NCI-H69 (cell line): ENCODE measurements at places on chromosomes 6 and 20.

- DNase-seq = peak; percentile 16
These were observed 83.7 kb downstream of the STXBP5 start for GRCh38 chr6:147287869-147288271.

GRCh38 chr6:77446249-77446648 is 17.0 kb downstream of the HTR1B start:
- DNase-seq = no peak

- peak; percentile 55 for DNase-seq
These were observed 19.3 kb downstream of the FGD2 start for GRCh38 chr6:37024656-37025337.

DNA sequence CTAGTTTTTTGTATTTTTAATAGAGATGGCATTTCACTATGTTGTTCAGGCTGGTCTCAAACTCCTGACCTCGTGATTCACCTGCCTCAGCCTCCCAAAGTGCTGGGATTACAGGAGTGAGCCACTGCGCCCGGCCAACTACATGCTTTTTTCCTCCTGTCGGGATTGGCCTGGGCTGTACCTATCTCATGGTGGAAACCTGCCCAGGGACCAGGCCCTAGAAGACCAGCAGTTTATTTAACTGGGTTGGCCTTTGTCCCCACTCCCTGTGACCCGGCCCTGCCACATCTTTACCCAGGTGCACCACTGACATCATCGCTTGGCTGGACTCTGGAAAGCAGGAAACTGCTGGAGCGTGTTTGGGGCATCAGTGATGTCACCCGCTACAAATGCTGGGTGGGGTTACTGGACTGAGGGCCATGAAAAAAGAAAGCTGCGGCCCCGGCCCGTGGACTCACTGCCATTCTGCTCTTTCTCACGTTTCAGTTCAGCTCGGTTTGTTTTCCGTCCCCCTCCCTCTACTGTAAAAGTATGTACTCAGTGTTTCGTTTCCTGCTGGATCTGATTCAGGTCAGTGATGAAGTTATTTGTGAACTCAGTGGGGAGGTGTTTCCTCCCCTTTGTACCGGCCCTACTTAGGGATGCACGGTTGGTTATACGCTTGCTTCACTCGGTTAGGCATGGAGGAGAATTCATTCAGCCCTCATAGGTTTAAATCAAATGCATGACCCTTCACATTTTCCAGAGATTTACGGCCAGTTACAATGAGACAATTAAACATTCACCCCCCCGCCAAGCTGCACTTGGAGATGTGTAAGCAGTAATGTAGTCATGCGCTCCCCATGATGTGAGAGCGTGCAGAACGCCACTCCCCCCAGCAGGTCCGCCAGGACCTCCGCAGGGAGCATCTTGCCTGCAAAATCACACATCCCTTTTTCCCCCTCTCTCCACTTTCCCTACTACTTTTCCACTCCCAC is 179.3 kb downstream of the MTHFD1L start:
- DNase-seq = peak; percentile 97

DNA sequence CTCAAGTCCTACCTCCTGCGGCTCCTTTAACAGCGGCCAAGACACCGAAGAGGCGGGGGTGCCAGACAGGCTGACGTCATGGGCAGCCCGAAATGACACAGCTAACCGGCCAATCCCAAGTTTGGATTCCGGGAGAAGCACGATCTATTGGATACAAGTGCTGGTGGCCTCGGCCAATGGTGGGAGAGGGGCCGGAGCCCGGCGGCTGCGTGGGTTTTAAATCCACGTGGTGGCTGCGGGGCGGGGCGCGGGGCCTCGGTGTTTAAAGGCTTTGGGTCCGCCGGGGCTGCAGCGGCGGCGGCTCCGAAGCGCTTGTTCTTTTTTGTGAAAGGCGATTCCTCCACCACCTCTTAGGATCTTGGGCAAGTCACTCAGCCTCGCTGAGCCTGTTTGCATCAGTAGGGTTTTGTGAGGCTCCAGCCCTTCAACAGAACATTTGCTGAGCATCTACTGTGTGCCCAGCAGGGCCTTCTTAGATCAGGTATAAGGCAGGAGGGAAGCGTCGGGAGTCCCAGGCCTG is 8.7 kb upstream of the PMEPA1 start:
- DNase-seq = peak; percentile 96

- DNase-seq = no peak
These were observed 166.6 kb upstream of the AKAP12 start for GRCh38 chr6:151073146-151073545.

DNA sequence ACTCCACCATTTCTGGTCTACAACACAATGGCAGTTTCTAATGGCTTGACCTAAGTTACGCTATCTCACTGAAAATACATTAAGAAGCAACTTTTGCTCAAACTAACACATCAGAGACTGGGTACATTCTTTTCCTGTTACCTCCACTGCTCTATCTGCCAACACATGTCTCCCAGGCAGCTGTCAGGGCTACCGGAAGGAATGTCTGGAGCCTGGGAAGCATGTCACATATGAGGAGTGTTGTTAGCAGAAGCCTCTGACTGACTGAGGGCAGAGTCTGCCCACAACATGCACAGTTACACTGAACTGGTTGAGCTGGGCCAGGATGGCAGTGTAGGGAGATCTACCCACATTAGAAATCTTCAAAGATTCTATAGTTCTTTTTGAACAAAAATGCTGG is 264.5 kb downstream of the KIF16B start:
- DNase-seq = no peak

- peak; percentile 61 for DNase-seq
These were observed 17.5 kb downstream of the EDEM2 start for GRCh38 chr20:35129647-35130069.

- no peak for DNase-seq
These were observed 10.7 kb upstream of the C20orf204 start for GRCh38 chr20:64025101-64025825.

DNA sequence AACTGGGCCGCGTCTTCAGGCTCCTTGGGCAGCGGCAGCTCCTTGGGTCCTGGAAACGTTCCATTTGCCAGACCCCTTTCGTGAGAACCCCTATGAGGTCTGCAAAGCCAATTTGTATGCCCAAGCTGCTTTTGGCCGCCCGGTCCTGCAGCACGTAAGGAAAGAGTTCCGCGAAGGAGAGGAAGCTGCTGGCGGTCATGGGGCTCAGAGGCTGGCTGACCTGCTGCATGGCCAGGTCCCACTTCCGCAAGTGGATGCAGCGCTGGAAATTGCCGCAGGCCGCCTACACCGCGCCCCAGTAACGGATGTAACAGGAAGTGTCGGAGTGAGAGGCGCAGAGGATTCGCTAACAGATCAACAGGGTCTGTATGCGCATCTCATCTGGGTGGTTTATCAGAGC is 18.8 kb downstream of the RFPL4B start:
- DNase-seq = no peak
